Heart left ventricle (tissue), 16 donors: ENCODE measurements at places on chromosomes 16 and 17.
A peak's percentile ranks its signal among the peaks of the same experiment; 100 is the strongest.

- DNase-seq = peak; percentile 32
Observed at GRCh38 chr17:44053125-44053872, 13.2 kb downstream of the LSM12 start.

DNA sequence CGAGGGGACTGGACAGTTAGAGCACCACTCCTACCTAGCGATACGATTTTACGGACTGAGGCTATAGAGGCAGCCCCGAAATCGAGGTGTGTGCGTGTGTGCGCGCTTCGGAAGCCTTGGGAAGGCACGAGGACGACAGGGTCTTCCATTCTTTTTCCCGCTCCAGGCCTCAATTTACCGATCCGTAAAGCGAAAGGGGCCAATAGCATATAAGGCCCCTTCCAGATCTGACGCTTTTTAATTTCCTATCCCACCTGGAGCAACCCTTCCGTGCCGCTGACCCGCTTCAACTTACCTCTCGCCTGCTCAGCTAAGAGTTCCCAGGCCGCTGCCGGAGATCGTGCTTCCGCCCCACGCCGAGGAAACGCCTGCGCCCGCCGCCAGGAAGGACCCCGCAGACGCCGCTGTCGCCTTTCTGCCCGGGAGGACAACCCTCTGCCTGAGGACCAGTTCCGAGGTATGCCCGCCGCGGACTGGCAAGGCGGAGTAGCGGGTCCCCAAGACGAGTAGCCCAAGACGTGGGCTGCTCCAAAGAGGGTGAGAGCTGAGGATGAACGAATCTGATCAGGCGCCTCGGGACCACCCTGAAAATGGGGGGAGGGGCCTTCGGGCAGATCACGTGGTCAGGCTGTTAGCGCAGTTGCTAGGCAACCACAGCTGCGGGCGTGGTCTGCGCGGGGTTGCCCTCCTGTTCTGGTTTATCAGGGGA, at the start of gene EFTUD2:
Gene EFTUD2, minus strand, starts transcription at position 372 of the 709 bp plus-strand sequence. CDS start 4,924 bp downstream, outside the sequence.
- DNase-seq = peak; percentile 94

DNA sequence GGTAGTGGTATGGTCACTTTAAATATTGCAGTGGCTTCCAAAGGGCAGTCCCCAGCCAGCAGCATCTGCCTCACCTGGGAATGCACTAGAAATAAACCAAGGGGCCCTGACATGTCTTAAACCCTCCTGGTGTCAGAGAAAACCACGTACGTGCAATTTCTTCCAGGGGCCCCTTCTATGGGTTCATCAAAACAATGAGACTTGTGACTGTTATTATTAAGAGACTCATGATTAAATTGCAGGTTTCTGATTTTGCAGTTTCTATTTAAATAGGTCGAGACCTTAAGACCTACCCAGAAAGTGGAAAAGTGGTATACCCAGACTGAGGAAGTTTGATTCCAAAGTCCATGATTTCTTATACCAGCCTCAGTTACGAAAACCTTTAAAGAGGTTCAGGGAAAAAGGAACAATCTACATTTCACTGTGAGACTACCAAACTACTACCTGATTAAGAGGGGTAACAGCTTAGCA, 746 bp upstream of the POLG2 start:
- DNase-seq = no peak

- peak; percentile 35 for DNase-seq
Observed at GRCh38 chr16:23318639-23319038, 16.5 kb downstream of the SCNN1B start.

DNA sequence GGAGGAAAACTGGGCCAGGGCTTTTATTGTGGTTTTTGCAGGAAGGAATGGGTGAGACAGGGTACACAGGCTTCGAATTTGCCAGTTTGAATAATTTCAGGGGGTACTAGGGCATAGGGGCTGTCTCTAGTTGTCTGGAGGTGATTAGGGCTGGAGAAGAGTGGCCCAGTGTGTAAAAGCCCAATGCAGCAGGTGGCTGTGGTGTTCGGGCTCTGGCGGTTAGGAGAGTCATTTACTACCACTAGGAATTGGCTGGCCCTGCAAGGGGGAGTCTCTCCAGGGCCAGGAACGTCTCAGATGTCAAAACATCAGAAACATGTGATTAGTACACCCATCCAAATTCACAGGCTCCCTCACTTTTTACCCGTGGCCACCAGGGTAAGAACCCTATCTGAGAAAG, 50.3 kb downstream of the GINS3 start:
- no peak for DNase-seq

- DNase-seq = no peak
Observed at GRCh38 chr17:49401971-49402611, 12.6 kb downstream of the PHB1 start.

DNA sequence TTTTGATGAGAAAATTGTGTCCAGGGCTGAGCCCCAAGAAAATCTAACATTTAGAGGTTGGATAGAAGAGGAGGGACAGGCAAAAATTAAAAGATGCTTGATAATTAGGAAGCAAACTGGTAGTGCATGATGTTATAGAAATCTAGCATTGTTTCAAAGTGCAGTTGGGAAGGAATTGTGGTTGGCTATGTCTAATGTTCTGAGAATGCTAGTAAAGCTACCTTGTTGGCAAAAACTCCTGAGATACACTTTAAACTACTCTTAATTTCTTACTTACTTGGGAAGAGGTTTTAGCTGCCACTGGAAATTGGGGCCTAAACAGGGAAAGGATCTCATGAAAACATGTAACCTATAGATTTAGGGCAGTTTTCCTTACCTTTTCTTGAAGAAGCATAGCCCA, 48.3 kb downstream of the MAP2K4 start:
- no peak for DNase-seq

- DNase-seq = no peak
Observed at GRCh38 chr17:63821804-63822203, 5.4 kb upstream of the PSMC5 start.

- DNase-seq = no peak
Observed at GRCh38 chr16:85917012-85917411, 18.1 kb downstream of the IRF8 start.

DNA sequence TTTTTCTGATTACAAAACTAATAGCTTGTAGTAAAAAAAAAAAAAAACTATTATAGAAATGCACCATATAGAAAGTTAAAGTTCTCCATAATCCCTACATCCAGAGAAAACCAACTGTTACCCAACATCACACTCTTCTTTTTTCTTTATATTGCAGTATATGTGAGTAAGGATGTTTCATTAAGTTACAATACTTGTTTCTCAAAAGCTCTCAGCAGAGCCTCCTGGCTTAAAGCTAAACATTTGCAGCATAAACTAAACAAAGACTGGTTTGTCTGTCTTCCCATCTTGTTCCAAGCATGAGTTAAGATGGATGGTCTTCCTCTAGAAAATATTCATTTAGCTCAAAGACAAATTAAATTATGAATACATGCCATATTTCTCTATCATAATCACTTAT, 25.2 kb downstream of the GRB2 start:
- no peak for DNase-seq

- DNase-seq = no peak
Observed at GRCh38 chr16:56889206-56889605, 24.2 kb downstream of the SLC12A3 start.

- DNase-seq = peak; percentile 56
Observed at GRCh38 chr17:77445760-77446532, 305.2 kb downstream of the SEC14L1 start.

DNA sequence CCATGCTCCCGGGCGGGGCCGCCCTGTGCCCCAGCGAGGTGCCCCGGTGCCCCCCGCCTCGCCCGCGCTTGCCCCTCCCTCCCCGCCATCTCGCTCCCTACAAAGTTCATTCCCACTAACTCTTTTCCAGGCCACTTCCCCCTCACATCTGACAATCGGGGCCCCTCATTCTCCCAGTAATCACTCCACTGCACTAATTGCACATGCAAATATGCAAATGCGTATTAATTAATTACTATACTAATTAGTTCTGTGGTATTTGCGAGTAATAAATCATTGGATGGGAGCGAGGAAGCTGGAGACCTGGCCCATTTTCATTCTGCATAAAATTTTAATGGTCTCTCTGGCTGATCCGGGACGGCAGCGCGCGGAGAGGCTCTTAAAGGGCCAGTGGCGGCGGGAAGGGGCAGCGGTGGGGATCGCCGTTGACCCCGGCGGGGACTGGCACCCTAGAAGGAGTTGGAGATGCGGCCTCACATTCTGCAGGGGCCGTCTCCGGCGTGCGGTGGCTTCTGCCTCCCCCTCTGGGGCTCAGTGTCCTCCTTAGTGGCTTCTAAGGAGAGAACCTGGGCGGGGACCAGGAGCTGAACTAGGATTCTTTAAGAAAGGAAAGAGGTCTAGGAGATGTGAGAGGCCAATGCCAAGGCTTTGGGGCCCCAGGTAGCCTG, 8.4 kb upstream of the PPP1R1B start:
- no peak for DNase-seq
